ENCODE measurements at places on chromosomes 7 and 10.
A peak's percentile ranks its signal among the peaks of the same experiment; 100 is the strongest.

DNA sequence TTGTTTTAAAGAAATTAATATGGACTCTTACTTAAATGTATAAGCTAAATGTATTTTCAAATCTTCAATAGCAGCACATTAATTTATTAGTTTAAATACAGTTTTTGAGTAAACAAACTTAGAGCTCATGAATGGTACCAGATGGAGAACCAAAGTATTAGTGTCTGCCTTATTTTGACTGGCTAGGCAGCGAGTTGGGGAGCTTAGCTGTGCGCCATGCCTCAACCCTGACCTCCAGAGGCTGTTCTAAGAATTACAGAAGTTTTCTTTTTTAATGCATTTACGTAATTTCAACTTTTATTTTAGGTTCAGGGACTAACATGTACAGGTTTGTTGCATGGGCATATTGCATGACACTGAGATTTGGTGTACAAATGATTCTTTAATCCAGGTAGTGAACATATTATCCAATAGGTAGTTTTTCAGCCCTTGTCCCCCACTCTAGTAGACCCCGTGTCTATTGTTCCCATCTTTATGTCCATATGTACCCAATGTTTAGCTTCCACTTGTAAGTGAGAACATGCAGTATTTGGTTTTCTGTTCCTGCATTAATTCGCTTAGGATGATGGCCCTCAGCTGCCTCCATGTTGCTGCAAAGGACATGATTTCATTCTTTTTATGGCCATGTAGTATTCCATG lies 166.8 kb downstream of the IQUB start:
- DNase-seq, result peak; percentile 1

DNA sequence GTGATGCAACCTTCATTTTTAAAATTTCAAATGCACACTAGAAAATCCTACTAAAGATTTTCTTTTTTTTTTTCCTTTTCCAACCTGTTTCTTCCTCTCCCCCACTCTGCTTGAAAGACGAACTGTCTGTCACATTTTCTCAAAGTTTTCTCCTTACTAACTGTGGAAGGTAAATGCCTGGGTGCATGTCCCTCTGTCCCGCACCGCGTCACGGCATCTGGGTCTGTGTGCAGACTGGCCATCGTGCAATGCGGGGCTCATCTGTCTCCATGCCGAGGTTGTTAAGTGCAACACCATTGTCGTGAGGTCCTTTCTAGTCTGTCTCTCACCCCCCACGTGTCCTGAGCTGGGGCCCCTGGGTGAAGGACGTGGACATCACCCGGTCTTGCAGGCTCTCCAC lies 28.4 kb downstream of the PFKFB3 start:
- DNase-seq, result no peak

DNA sequence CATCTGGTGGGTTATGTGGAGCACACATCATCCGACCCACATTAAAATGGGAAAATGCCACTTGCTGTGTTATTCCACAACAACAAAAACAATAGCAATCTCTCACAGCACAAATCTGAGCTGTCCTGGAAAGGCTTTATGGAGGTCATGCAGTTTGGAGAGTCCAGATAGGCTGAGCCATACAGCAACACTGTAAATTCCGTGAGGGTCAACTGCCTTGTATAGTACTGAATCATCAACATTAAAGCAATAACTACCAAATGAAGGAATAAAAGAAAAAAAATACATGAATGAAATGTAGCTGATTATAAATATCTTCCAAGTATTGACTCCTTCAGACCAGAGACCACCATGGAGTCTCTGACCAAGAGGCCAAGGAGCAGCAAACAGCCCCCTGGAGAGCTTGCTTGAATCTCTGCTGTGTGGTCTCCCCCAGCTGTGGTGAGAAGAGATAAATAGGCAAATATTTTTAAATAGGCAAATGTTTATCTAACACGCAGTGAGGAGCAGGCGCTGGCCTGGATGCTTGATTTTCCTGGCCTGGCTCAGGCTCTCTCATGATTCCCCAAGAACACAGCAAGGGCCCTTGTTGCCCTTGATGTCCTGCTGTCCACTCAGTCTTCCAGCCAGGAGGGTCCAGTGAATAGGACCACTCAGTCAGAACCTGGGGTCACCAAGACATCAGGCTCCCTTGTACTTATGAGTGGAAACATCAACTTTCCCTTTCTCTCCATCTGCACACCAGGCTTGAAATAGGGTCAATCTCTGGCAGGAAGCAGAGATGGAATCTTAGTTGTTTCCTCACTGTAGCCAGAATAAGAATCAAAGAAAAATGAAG lies 1021.3 kb downstream of the XPNPEP1 start:
- no peak for DNase-seq

- no peak for DNase-seq
Observed at GRCh38 chr7:26507108-26507987, 215.7 kb downstream of the SNX10 start.

DNA sequence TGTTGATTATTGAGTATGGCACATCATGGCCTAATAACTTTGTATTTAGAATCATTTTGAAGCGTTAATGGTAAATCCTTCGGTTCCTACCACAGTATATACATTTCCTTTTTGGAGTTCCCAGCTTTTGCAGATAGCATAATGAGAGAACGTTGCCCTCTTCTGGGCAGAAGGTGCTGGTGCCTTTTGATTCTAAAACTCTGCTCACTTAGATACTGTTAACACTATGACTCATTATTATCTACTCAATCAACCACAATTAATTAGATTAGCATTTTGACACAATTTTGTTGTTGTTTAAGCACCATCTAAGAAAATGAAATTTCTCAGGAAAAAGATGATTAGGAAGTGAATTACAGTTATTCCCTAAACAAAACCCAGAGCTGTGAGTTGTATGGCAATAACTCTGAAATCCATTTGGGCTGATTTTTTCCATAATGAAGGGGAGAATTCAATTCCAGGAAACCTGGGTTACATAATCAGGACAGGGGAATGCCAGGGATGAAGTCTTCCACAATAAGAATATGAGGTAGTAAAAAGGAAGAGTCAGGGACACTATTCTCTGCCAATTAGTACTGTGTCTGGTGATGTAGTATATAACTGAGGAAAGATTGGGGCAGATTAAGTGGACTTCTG lies 11.5 kb upstream of the DLD start:
- DNase-seq, result peak; percentile 35

DNA sequence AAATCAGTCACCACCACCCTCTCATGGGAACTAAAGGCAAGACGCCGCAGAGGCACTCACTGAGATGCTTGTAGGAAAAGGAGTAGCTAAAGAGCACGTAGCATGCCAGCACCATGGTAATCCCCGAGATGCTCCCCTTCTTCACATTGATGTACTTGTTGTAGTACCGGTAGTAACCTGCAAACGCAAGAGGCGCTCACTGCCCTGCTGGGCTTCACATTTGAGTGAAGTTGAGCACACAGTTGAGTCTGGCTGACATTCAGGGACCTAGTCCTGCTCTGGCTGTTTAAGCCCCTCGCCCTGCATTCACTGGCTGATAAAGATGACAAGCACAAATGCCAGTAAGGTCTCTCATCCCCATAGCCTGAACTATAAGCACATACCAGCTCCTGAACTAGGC lies 6.9 kb downstream of the ATP5MF start:
- DNase-seq, result no peak

DNA sequence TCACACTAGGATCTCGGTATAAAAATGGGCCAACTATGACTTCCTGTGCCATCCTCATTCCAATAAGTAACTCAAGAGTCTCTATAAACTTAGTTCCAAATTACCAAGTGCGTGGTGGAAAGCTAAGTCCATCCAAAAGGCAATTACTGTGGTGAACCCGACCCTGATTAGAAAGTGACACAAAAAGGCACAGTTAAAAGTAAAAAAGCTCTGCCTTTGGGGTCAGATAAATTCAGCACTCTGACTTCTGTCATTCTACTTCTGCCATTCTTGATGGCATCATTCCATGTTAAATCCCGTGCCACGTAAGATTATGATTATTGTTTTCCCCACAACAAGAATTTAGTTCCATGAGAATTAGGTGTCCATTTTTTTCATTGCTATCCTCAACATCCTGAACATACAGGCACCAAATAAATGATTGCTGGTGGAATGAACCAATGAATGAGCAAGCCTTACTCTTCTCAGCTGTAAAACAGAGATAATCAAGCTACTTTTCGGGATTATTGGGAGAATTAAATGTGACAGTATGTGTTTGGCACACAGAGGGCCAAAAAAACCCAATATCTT lies 877 bp downstream of the NCOA4 start:
- no peak for DNase-seq

DNA sequence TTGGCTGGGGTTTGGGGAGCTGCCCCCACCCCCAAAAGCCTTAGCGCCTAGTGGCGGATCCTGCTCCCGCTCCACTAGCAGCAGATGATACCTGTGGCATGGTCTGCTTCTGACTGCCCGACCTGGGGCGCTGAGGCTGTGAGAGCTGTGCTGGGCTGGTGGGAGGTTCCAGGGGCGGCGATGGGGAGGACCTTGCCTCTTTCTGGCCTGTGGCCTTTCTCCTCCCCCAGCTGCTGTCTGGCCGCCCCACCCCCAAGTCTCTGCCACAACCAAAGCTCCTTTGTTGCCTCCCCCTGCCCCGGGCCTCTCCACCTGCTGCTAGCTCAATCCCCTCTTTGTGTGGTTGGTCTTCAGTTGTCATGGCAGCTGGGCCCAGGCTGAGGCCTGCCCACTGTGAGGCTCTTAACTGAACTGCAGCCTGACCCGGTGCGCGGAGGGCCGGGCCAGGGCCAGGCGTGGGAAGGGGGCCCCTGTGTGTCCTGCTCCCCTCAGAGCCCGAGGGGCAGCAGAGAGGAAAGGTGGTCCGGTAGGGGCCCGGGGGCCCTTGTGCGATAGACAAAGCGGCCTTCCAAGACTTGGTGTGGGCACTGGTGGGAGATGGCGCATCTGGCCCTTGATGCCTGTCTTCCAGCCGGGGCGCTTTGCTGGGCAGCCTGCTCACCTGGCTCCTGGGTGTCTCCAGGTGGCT lies 4.7 kb downstream of the ZNF775 start:
- DNase-seq, result no peak
